ENCODE measurements at places on chromosomes 4 and X.
A peak's percentile ranks its signal among the peaks of the same experiment; 100 is the strongest.

GRCh38 chrX:135000516-135000915 is 9.7 kb downstream of the SMIM10 start:
- no peak for DNase-seq

DNA sequence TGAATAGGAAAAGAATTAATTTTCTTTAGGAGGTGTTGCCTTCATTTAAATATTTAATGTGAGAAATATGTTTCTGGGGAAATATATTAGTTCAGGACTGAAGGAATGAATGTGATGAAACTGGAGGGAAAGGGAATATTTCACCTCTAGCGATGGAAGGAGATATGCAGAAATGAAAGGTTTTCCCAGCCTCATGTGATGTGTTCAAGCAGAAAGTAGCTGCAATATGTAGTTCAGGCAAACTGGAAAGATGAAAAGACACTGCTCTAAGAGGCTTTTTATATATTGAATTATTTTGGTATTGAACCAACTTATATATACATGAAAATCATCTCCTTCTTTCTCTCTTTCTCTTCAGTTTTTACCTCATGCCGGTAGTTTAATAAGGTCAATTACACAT is 3.4 kb downstream of the GRID2 start:
- no peak for DNase-seq

GRCh38 chr4:130722361-130722760 is 1626.4 kb downstream of the C4orf33 start:
- no peak for DNase-seq

DNA sequence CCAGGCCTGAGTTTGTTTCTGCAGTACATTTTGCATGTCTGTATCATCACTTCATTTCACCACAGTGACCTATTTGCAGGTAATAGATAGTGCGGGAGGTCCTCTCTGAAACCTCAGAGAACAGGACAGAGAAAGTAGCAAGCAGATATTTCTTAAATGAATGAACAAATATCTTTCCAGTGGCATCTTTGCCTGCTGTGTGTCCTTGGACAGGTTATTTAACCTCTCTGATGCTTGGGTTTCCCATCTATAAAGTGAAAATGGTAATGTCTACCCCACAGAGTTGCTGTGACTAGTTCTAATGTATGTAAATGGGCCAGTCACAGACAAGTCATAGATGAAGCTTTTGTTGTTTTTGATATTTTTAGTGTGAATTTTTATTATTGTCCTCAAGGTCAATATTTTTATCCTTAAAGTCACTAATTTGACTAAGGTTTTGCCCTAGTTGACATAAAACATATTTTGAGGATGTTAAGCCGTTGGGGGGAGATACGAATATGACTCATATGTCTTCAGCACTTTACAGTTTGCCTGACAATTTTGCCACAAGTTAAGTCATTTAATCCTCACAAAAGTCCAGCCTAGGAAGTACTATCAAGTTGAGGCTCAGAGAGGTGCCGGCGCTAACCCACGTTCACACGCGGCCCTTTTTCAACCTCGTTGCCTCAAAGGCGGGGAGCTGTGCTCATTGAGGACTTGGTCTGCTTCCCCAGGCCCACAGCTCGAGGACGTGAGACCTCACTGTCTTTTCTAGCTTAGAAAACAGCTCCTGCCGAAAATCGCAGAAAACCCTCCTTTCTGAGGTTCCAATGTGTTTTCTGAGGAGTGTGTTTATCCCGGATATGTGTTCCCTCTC is 126.7 kb upstream of the STX18 start:
- no peak for DNase-seq

DNA sequence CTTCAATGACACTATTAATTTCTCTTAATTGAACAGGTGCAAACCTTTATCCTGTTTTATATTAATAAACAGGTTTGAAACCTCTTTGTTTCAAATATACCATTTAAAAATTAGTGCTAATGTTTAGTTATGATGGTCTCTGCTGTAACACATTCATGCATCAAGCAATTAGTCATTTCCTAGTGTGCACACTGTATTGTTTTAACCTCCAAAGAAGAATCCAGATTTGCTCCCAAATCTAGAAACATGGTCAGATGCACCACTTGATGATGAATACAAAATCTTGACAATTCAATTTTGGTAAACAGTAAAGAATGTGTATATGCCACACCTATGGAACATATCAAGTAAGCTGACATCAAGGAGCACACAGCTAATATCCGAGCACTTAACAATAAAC is 157.1 kb downstream of the TRIML1 start:
- no peak for DNase-seq

DNA sequence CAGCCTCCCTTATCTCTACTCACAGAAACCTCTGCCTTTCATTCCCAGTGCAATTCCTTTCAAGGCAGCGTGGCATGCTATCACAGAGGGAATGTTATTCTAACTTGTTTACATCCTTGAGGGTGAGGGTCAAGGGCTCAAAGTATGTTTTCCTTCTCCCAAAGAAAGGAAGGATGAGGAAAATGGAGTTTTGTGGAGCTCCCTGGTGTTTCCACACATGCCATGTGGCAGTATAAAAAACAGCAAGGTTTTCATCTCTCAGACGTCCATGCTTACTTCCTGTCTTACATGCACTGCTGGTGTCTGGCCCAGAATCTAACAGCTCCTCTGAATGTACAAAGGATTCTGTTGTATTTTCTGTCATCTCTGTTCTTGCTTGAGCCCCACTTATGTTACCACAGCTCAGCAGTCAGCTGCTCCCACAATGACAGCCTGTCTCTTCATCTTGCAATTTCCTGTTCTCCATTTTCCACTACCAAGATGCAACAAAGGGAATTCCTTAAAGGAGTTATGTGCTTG is 128.0 kb downstream of the SNCA start:
- DNase-seq, result no peak

GRCh38 chrX:23631136-23631535 is 36.2 kb upstream of the PRDX4 start:
- DNase-seq, result no peak

GRCh38 chrX:70405003-70405402 is 18.1 kb upstream of the GDPD2 start:
- no peak for DNase-seq

- DNase-seq, result no peak
These were observed 83.9 kb downstream of the POLA1 start for GRCh38 chrX:24777660-24778059.

GRCh38 chr4:23068287-23068686 is 375.6 kb downstream of the GBA3 start:
- no peak for DNase-seq

- DNase-seq, result no peak
These were observed 105.4 kb downstream of the SYNPO2 start for GRCh38 chr4:118994030-118994429.

- no peak for DNase-seq
These were observed 46.2 kb downstream of the TIGD2 start for GRCh38 chr4:89157488-89158024.

DNA sequence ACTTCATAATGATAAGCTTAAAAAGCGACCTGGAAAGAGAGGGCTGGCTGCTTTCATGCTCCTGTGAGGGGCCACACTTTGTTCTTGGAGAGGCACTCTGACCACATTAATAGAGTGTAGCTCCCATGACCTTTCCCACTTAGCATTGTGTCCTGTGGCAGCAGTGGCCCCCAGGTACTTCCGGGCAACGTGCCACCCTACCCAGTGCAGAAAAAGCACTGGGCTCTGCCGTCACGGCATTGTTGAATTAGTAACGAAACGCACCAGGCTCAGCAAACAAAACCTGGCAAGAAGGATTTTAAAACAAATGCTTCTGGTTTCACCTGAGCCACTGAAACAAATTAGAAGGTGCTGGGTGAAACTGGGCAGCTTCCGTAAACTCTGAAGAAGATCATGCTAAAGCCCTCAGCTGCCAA is 5.4 kb upstream of the SORBS2 start:
- DNase-seq, result no peak

- DNase-seq, result peak; percentile 78
These were observed 58.9 kb upstream of the PGM2 start for GRCh38 chr4:37767546-37767945.

DNA sequence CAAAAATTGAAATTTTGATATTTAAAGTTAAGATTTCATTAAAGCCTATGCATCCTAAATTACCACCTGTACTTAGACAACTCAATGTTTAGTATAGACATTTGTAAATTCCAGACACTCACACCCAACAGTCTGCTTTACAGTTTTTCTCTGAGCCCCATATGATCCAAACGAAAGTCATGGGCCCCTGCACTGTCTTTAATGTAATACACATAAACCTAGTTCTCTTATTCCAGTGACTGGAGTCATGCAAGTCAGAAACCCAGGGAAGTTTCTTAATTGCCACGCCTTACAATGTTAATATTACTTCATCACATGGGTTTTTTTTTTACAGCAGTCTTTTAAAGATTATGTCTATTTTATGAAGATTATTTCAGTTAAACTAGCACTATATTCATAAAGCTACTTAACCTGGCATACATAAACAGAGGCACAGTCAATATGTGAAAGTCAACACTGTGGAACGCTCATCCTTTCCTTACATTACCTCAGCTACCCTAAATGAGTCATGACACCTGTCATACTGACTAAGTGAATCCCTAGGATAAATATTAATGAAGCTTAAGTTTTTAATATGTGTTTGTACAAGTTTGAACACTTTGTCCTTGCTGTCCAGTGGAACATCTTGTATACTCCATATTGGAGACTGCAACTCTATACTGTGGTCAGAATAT is 67.7 kb upstream of the H2AZ1 start:
- no peak for DNase-seq

- DNase-seq, result no peak
These were observed 87.0 kb upstream of the RPL34 start for GRCh38 chr4:108533245-108533844.

- DNase-seq, result no peak
These were observed 29.6 kb downstream of the TRIML1 start for GRCh38 chr4:188168726-188169373.

- DNase-seq, result no peak
These were observed 599.3 kb downstream of the SPRY1 start for GRCh38 chr4:123995936-123996335.

DNA sequence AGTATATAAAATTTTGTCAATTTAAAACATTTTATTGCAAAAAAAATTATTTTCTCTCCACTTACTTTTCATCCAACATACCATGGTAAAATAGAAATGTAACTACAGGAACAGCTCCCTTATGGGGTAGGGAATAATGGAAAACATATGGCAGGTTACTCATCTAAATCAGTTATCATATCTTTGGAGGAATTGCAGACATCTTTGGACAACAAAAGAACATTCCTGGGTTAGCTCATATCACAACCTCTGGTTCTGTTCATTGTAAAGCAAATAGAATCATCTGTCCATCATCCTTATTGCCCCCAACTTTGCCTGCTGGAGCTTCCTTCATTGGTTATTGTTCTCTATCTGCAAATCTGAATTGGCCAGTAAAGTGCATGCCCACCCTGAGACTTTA is 387.5 kb upstream of the GRID2 start:
- DNase-seq, result no peak

- no peak for DNase-seq
These were observed 293.4 kb upstream of the IGFBP7 start for GRCh38 chr4:57403591-57403990.

- no peak for DNase-seq
These were observed 3.0 kb upstream of the NXT2 start for GRCh38 chrX:109533631-109534030.

GRCh38 chrX:13164611-13165010 is 120.2 kb upstream of the FAM9C start:
- DNase-seq, result no peak

- no peak for DNase-seq
These were observed 2.6 kb downstream of the MSX1 start for GRCh38 chr4:4862071-4862551.

GRCh38 chr4:16225167-16225862 is 956 bp downstream of the TAPT1 start:
- no peak for DNase-seq

Measured in HL-60 (cell line).